A172 (cell line): ENCODE measurements at places on chromosomes 16 and 17. TPM values are rescaled to one million over a fixed set of nuclear protein-coding genes. Genes with fewer than 3 reads are reported as not detected.

DNA sequence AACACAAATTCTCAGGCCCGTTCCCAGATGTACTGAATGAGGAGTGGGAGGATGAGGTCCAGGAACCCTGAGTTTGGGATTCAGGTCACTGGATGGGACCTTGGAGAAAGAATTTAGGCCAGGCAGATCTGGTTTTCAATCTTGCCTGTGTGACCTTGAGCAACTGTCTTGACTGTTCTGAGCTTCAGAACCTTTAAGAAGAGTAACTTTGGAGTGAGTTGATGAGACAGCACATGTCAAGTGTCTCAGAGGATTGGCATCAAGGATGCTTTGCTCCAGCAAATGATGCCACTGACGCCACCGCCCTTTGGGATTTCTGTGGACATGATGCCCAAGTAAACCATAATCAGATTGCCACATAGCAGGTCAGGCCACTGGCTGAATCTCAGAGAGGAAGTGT lies 56.2 kb upstream of the DNAJA2 start:
- no peak for DNase-seq

CCL7 gene
- not detected in 2 replicates for total RNA-seq

GRCh38 chr17:68704871-68705713 lies 103.9 kb upstream of the FAM20A start:
- DNase-seq: peak; percentile 18

DNA sequence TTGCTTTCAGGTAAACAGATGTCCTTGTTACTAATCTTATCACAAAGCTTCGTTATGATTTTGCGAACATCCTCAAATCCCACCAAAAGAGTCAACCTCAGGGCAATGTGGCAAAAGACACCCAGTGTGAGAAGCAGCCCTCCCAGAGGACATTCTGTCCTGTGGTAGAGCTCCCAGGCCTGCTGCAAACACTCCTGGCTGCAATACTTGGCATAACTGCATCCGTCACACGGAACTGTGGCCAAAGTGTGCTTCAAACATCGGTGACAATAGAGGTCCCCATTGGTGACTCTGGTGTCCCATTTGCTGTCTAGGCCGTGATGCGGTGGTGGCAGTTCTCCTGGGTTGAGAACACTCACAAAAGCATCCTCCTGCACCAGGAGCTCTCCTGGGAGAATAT lies 29.5 kb downstream of the SMYD4 start:
- no peak for DNase-seq

DNA sequence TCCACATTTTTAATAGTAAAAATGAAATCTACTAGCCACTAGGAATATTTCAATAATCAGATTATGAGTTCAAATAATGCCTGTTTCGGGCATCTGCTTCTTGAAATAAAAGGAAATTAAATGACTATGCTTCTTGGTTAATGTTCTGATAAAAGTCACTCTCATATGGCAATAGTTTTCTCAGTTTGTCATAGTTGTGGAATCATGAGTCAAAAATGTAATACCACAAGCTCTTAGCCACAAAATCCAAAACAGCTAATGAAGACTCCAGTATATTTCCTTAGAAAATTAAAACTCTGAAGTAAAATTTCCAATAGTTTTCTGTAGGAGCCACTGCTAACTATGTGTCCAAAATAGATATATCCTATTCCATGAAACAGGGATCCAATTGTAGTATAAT lies 676.3 kb upstream of the CDH8 start:
- DNase-seq: no peak

GRCh38 chr16:87311387-87311786 lies 5.8 kb downstream of the C16orf95 start:
- DNase-seq: no peak

DNA sequence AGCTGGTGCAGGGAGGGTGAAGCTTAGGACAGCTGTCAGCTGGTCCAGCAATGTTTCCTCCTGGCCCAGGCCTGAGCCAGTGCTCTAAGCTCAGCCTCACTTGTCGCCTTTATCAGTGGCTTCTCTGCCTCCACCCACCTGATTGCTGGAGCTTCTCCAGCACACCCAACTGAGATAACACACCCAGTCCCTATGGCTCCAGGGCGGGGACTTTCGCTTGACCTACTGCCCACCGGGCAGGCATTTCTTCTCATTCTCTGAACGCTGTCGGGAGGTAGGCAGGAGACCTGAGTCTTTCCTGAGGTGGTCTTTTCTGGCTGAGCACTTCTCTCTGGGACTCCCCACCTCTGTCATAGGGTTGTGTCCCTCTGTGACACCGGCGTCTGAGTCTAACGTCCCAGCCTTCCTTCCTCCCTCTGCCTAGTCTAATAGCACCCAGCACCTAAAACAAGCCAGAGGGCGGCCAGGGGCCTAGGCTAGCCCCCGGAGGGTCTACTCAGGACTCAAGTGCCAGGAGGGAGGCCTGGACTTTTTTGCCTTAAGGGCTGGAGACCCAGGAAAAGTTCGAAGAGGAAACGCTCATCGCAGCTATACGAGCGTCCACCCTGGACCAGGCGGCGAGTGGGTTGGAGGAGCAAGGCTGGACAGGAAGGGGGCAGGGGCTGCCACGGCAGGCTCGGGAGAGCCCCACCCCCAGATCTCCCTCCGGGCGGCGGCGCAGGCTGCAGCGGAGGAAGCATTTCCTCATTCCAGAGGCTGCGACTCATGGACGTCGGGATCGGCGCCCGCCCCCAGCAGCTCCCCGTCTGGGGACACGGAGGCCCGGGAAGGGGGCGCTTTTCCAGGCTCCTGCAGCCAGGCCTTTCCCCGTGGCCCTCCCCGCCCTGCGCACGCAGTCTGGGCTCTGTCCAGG lies 756 bp downstream of the TAX1BP3 start:
- DNase-seq: peak; percentile 88

C1QTNF8 gene
- total RNA-seq: 2.9 TPM in 1 of 2 replicates, not detected in the other

- DNase-seq: no peak
Observed at GRCh38 chr16:78461087-78461486, 361.6 kb downstream of the WWOX start.

- peak; percentile 21 for DNase-seq
Observed at GRCh38 chr17:19410875-19411620, at the start of gene RNF112. Gene RNF112 (plus strand): TSS chr17:19411232. CDS start chr17:19411409, 177 bp downstream.

GP2 gene
- total RNA-seq: not detected in 2 replicates

- DNase-seq: peak; percentile 24
Observed at GRCh38 chr16:71933913-71934695, 38.8 kb downstream of the IST1 start.

OR2C1 gene
- total RNA-seq: not detected in 2 replicates

- no peak for DNase-seq
Observed at GRCh38 chr16:75222271-75222783, 3.5 kb downstream of the CTRB1 start.

DNA sequence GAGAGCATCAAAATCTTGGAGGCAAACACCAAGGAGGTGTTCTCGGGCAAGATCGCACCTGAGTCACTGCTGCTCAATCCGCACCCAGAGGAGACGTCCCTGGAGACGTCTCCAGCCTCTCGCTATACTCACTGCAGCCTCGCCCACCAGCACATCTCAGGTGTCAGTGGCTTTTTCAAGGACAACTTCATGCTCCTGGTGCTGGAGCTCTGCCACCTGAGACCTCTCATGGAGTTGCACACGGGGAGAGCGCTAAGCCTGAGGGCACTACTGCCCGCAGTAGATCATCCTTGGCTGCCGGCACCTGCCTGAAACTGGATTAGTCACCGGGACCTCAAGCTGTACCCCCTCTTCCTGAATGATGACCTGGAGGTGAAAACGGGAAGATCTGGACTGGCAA lies 2.6 kb upstream of the MBTPS1 start:
- no peak for DNase-seq

DNA sequence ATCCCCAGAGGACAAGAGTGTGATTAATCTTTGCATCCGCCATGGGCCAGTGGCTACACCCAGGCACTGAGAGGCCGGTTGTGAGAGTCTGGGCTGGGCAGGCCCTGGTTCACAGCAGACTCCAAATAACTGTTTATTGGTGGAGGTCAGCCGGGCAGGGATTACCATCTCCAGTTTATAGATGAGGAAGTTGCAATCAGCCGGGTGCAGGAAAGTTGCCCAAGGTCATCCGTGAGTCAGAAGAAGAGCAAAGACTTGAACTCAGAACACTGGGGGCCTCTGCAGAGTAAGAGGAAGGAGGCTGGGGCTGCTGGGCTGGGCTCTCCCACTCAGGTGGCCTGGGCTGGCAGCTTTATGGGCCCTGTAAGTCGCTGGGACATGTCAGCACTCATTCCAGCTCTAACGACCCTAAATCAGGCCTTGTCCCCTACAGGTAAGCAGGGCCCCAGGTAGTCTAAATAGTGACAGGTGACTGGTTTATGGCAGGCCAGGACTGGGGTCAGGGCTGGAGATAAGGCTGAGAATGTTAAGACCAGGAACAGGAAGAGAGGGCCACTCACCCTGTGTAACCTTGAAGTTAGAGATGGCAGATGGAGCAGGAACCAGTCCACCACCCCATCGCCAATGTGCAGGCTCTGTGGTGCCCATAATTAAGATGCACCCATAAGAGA lies 2.1 kb upstream of the CA4 start:
- DNase-seq: no peak

DNA sequence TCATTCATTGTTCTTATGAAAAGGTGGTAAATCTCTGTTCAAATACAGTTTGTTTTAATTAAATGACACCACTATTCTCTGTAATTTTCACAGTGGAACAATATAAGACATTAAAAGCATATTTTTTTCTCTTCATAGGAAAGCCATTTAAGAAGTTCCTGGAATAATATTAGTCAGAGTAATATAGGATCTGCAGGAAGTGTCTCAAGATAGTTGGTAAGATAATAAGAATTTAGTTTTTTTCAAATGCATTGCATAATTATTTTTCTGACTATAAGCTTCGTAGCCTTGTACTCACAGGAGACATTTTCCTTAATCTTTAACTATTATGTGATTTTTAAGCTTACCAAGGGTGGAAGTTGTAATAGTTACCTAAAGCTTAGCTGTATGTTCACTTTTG lies 16.9 kb downstream of the STXBP4 start:
- no peak for DNase-seq

DNA sequence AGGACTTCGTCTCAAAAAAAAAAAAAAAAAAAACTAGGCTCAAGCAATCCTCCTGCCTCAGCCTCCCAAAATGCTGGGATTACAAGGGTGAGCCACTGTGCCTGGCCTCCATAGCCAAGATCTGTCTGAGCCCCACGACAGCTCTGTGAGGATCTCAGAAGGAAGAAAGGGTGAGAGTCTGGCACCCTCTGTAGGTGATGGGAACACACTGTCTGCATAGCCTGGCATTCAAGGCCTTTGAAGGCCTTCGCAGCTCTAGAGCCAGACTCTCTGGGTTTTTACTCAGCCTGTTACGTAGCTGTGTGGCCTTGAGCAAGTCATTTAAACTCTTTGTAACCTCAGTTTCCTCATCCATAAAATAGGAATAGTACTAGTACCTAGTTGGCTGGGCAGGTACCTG lies 6.3 kb upstream of the XPO6 start:
- peak; percentile 52 for DNase-seq

DNA sequence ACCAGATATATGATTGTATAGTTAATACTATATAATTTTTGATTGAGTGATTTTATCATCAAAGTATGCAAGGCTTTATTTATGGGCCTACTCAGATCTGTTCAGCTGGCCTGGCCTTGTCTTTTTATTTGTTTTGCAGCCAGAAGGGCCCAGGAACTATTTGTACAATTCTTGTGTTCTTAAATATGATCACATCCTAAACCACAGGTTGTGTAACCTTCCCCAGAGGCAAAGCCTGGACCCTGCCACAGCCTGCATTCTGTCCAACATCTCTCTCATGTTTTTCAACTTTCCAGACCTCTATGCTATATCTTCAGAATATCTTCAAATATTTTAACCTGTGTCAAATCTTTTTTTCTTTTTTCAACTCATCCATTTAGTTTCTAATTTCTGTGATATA lies 410.4 kb upstream of the MON1B start:
- no peak for DNase-seq

GRCh38 chr16:8026450-8026849 lies 563.9 kb downstream of the TMEM114 start:
- peak; percentile 4 for DNase-seq

PPP1R9B gene
- total RNA-seq: 19.1 and 35.5 TPM in 2 replicates

CCDC154 gene
- total RNA-seq: 0.03 and 0.26 TPM in 2 replicates

GRCh38 chr16:10868596-10869469 lies 8.2 kb upstream of the CIITA start:
- DNase-seq: no peak

GRCh38 chr17:13410874-13411273 lies 190.9 kb downstream of the HS3ST3A1 start:
- no peak for DNase-seq

DNA sequence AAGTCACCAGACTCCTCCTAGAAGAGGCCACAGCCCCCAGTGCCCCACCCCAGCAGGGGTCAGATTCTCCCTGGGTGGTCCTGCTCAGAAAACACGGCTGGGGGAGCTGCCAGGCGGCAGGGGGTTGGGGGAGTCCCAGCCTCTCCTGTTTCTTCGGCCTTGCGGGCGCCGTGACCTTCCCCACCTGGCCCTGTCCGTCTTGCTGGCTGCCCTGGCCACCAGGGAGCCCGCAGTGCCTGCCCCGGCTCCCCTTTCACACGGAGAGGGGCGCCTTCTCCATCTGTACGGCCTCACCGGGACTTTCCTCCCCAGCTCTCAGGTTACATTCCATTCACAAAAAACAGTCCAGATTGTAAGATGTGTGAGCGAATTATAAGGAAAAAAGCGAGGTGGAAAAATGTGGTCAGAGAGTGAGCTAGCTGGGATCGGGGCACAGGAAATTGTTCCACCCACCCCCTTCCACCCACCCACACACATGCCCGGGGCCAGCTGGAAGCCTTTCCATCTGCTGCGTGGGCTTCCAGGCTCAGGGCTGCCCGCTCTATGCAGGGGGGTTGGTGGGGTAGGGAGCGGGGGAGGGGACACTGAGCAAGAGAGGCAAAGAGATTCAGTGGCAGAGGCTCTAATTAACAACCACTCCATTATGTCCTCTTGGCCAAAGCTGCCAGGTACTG lies 14.6 kb upstream of the CIBAR2 start:
- DNase-seq: peak; percentile 66

DNA sequence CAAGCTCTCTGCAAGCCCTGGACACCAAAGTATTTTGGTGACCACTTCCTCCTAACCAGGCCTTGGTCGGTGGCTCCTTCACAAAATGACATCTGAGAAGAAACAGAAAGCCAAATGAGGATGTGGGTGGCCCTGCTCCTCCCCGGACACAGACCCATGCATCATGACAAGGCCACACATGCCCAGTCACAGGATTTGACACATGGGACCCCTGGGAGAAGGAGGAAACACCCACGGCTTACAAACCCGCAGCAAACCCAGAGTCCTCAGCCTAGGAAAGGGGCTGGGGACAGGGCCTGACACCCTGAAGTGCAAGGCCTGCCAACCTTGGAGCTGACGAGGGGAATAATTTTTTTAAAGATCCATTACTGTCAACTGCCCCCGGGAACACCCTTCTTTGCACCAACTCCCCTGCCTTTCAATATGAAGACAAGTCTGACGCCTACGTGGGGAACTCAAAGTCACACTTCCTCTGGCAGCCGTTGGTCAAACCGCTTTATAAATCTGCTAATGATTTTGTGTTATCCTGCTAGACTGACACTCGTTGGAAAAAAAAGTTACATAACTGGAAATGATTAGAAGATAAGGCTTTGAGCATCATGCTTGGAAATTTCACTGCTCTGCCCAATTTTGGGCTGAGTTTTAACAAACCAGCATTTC lies 41.3 kb downstream of the GAS7 start:
- DNase-seq: no peak
